Pancreas (tissue), 10 donors: ENCODE measurements at places on chromosomes 2 and 18. TPM values are rescaled to one million over a fixed set of nuclear protein-coding genes. Genes with fewer than 3 reads are reported as not detected.

GRCh38 chr2:39252888-39253518 lies 9.2 kb upstream of the CDKL4 start:
- DNase-seq = no peak

SDC1 gene
- 20.6 TPM for polyA plus RNA-seq

XDH gene
- 0.66 TPM for polyA plus RNA-seq

DNA sequence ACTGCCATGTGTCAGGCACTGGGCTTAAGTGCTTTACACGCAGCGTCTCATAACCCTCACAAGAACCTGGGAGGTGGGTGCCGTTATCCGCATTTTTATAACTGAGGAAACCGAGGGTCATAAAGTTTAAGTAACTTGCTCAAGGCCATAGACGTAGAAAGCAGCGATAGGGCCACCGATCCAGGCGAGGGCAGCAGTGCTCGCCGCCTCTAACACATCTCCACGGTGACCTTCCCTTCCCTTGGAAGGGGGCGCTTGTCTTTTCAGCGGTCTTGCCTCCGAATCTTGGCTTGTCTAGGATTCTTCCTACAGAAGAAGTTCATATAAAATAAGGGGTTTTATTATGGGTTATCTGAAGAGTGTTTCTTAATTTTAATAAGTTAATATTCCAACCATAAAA lies 186.6 kb downstream of the GBX2 start:
- DNase-seq = no peak

GRHL1 gene
- polyA plus RNA-seq = 2.4 TPM

TOGARAM2 gene
- polyA plus RNA-seq = 9.1 TPM

OTX1 gene
- polyA plus RNA-seq = 0.15 TPM

CBLN2 gene
- 0.05 TPM for polyA plus RNA-seq

GRCh38 chr2:14975381-14975780 lies 342.9 kb downstream of the LRATD1 start:
- DNase-seq = no peak

DNA sequence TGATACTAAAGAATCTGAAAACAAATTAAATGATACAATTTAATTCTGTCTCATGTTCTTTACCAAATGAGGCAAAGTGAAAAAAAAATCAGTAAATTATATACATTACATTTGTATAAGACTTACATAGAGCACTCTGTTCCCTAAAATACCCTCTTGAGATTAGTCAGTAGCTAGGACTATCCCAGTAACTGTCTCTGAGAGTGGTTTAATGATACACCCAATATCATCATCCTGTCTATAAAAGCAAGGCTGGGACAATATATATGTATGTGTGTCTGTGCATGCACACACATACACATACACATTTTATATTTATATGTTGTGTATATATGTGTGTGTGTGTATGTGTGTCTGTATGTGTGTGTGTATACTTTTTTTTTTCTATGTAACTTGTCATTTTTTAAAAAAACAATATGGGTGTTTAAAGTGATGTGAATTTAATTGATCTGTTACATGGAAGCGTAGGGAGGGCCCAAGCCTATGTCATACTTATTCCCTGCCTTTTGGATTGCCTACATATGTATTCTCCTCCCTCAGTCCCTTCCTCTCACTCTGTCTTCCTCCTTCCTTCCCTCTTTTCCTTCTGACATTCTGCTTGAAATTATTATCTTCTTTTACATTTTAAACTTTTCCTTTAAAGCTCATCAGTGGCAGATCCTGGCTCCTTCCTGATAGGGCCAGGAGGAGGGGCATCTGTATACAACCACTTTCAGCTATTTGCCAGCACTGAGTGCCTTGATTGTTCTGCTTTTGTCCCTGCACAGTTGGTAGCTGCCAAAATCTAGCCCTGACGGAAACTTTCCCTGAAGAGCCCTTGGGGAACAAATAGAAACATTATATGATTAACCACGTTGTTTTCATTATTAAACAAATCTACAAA lies 6.8 kb downstream of the ASXL3 start:
- no peak for DNase-seq

THUMPD2 gene
- 7.6 TPM for polyA plus RNA-seq

FRZB gene
- 0.87 TPM for polyA plus RNA-seq

CCDC138 gene
- polyA plus RNA-seq = 0.72 TPM

DNA sequence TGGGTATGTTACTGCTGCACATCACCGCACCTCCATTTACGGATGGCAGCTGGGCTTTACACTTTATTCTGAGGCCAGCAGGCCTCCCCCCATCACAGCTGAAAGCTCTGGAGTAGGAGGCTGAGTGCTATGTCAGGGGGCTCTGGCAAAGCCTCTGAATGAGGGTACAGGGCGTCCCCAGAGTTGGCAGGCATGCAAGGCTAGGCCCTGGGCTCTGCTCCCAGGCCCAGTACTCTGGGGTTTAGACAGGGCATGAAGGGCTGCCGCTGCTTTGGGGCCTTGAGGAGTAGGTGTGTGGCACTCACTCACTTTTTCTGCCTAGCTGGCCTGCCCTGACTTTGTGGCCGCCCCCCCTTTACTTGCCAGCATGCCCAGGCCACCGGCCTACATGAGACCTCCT lies 90.8 kb downstream of the WDSUB1 start:
- no peak for DNase-seq

DNA sequence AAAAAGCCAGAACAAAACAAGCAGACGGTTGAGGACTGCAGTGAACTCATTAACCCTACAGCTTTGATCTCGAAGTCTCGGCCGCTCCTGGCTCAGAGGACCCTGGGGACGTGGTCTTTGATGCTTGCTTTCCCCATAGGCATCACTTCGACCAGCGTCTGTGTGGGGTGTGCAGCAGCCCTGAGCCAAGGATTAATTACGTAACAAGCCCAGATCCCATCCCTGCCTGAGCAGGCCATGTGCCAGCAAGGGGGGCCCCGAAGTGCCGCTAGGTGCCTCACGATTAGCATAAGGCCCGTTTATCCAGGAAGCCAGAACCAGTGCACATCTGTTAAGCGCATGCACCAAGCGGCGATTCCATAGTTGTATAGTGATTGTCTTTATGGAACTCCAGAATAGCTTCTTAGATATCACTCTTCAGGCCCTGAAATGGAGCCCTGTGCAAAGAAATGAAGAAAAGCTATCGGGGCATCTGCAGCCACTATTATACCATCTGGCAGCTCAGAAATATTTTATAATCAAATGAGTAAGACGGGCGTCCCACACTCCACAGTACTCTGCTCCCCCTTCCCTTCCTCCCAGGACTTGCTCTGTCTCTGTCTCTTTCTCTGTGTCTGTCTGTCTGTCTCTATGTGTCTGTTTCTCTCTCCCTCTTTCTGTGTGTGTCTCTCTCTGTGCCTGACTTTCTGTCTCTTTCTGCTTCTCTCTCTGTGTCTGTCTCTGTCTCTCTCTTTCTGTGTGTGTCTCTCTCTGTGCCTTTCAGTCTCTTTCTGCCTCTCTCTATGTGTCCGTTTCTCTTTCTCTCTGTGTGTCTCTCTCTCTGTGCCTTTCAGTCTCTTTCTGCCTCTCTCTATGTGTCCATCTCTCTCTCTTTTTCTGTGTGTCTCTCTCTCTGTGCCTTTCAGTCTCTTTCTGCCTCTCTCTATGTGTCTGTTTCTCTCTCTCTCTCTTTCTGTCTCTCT lies 41.7 kb downstream of the HPCAL1 start:
- no peak for DNase-seq

SOX11 gene
- polyA plus RNA-seq = 0.04 TPM

MAL gene
- 1.6 TPM for polyA plus RNA-seq

GAREM2 gene
- 1.1 TPM for polyA plus RNA-seq

DPYSL5 gene
- polyA plus RNA-seq = not detected

- no peak for DNase-seq
These were observed 12.7 kb downstream of the NCK2 start for GRCh38 chr2:105757433-105757832.
